Activated CD4-positive, alpha-beta T cell treated with anti-CD3 and anti-CD28 coated beads, Interleukin-2, Interleukin-6, amounts not matched to agents 100 ng/mL and 50 ng/mL, durations not matched to agents 16 hours and 8 hours (primary cell): ENCODE measurements at places on chromosomes 11 and 22.
A peak's percentile ranks its signal among the peaks of the same experiment; 100 is the strongest.

GRCh38 chr11:111602865-111603610 lies 789 bp downstream of the SIK2 start:
- DNase-seq = peak; percentile 16

DNA sequence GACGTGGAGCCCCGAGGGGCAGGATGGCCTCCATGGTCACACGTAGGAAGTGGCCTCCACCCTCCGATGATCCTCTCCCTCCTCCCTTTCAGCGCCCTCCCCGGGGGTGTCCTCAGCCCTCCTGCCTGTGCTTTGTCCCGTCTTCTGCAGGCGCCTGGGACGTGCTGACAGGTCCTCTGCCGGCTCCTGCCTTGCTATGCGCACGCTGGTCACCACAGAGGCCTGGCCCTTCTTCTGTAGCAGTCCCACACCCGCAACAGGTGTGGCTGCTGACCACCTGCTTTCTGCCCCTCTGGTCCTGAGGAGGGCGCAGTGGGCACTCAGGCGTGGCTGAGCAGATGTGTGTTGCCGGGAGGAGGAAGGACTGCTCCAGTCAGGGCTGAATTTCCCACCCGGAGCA lies 27.7 kb upstream of the PPP6R3 start:
- no peak for DNase-seq

DNA sequence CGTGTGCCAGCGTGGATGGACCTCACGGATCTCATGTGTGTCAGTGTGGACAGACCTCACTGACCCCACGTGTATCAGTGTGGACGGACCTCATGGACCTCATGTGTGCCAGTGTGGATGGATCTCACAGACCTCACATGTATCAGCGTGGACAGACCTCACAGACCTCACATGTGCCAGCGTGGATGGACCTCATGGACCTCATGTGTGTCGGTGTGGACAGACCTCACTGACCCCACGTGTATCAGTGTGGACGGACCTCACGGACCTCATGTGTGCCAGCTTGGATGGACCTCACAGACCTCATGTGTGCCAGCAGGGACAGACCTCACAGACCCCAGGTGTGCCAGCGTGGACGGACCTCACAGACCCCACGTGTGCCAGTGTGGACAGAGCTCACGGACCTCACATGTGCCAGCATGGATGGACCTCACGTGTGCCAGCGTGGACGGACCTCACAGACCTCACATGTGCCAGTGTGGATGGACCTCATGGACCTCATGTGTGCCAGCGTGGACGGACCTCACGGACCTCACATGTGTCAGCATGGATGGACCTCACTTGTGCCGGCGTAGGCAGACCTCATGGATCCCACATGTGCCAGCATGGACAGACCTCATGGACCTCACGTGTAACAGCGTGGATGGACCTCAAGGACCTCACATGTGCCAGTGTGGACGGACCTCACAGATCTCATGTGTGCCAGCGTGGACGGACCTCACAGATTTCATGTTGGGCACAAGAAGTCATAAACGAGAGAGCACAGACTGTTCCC lies 18.2 kb downstream of the TTLL8 start:
- no peak for DNase-seq

- no peak for DNase-seq
These were observed 2.0 kb upstream of the BSX start for GRCh38 chr11:122983438-122984185.

DNA sequence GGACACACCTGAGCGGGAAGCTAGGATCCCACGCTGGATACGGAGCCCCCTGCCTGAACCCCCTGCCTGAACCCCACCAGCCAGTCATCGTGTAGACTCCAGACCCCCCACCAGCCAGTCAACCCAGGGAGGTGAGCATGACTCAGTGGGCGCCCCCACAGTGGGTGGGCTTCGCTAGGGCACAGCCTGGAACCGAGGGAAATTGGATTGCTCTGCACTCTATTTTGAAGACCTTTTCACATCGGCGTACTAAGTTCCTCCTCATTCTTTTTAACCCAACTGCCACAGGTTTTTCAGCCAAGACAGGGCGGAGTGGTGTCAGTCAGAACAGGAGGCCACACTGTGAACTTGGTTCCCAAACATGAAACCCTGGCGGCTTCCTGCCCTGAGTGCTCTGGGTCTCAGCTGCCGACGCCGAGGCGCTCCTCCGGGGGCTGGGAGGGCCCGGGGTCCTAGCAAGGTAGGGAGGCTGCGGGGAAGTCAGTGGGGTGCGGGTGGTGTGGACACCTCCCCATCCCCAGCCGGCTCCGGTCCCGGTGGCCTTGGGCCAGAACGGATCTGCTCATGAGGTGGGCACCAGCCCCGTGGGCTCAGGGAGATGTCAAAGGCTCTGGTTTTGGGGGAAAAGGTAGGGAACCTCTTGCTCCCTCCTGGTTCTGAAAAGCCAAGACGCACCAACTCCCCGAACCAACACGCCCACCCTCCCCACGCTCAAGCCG lies 57.0 kb downstream of the BRD1 start:
- DNase-seq = peak; percentile 25

DNA sequence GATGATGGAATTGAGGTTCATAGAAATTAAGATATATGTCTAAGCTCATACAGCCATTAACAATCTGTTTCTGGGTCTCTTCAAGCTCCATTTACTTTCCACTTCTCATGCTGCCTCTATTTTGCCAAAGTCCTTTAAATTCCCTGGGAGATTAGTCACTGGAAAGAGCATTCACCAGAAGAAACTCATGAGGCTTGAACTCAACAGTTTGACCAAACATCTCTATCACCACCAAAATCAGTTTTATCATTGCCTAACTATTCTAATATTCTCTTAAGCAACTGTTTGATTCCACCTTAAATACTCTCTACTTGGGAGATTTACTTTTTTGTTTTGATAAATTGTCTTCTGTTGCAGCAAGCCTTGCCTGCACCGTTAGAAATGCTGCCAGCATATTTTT lies 881.3 kb downstream of the KCNA4 start:
- DNase-seq = no peak

DNA sequence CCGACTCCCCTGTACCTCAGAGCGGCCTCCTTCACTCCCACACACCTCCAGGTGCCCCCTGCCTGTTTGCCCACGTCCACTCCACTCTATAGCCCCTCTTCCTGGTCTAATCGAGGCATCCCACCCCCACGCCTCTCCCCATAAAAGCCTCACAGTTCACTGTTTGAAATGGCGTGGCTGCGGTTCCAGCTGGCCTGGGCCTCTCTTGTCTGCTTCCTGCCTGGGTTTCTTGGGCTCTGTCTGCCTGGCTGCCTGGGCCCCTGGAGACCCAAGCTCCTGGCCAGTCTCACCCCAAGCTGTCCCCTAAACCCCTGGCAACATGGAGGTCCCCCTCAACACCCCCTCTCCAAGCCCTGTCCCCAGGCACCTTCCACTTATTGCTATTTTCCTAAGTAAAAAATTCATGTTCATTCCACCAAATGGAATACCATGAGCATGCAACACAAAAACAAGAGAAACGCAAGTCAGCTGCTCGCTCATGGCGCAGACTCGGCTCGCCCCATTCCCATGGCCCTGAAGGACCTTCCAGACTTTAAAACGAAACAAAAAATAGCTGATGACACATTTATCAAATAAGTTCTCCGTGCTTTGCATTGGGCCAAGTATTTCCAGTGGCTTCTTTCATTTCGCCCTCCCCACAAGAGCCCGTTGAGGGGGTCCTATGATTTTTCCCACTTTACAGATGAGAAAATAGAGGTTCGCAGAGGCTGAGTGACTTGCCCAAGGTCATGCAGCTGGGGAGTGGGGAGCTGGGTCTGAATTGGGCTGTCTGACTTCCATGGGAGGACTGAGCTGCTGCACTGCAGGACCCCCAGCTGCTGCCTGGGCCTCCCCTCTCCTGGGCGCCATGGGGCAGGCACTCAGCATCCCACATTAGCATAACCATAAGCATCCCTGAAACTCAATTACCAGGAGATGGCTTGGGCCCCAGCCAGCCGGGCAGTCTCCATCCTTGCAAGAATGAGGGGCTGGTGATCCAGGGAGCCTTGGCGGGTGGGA lies 11.7 kb upstream of the FLRT1 start:
- no peak for DNase-seq

- no peak for DNase-seq
These were observed 274.6 kb downstream of the BUD13 start for GRCh38 chr11:116498161-116498560.

GRCh38 chr11:131880976-131881375 lies 510.6 kb downstream of the NTM start:
- DNase-seq = no peak

GRCh38 chr22:45855961-45856360 lies 121.0 kb downstream of the WNT7B start:
- DNase-seq = no peak

DNA sequence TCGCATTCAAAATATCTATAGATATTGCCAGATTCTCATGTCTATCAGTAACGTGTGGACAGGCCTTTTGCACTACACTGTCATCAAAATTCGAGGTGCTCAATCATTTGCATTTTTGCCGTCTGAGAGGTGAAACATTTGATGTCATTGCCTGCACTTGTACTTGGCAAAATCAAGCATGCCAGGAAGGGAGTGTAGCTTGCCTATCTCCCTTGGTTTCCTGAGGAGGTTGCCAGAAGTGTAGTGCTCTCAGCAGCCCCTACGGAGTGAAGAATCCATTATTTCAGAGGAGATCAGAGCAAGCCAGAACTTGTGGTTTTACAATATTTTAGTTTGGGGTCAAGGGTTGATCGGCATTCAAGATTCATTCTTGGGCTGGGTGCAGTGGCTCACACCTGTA lies 30.2 kb upstream of the APOL5 start:
- DNase-seq = no peak

DNA sequence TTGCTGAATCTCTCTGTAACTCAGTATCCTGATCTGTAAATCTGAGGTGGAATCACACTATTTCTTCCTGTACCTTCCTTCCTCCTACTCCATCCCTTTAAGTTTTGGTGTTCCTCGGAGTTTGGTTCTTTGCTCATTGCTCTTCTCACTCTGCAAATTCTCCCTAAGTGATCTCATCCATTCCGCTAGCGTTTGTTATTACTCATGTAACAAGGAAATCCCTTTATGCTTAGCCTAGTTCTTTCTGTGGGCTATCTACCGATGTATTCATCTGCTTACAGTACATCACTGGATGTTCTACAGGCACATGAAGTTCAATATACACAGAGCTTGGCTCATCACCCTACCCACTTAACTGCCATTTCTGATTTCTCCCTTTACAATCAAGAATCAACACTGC lies 1.6 kb upstream of the CEP295 start:
- DNase-seq = no peak

GRCh38 chr11:2151500-2152257 lies 9.3 kb downstream of the INS start:
- peak; percentile 77 for DNase-seq

GRCh38 chr22:24247011-24247507 lies 2.2 kb upstream of the GGT5 start:
- DNase-seq = no peak

GRCh38 chr11:122103726-122104125 lies 12.3 kb downstream of the BLID start:
- DNase-seq = no peak

DNA sequence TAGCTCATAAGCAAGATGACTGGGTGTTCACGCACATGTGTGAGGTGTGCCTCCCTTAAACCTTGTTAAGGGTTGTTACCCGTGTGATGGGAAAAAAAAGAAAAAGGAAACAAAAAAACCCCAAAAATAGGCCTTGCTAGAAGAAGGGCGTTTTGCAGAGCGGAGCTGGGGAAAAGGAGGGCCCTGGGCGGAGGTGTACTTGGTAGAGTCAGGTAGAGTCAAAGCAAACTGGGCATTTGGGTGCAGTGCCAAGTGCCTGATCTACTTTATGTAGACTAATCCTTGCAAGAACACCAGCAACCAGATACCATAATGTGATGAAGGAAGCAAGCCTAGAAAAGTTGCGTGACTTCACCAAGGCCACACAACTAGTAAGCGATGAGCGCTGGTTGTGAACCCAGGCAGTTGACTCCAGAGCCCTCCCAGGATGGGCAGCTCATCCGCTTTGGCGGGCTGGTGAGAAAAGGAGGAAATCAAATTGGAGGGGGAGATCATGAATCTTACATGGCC lies 1.2 kb upstream of the TIRAP start:
- DNase-seq = no peak

GRCh38 chr22:32660292-32660691 lies 141.2 kb upstream of the TIMP3 start:
- DNase-seq = peak; percentile 54

- DNase-seq = no peak
These were observed 6.8 kb downstream of the OMP start for GRCh38 chr11:77109236-77110019.

DNA sequence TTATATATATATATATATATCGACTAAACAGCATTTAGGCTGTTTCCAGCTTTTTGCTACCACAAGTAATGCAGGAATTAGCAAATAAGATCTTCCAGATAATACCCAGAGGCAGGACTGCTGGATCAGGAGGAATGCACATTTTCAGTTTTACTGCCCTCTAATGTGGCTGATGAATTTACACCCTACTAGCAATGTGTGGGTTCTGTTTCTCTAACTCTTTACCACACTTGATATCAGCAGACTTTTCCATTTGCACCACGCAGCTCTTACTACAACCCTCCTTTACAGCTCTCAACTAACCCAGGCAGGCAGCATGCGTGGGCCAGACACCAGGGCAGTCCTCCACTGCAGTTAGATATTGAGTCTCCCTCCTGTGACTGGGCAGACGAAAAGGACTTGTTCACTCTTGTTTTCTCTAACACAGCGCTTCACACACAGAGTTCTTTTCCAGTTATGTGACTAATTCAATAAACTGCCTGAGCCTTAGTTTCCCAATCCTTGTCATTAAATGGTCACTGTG lies 67.7 kb downstream of the IGLL5 start:
- DNase-seq = no peak

DNA sequence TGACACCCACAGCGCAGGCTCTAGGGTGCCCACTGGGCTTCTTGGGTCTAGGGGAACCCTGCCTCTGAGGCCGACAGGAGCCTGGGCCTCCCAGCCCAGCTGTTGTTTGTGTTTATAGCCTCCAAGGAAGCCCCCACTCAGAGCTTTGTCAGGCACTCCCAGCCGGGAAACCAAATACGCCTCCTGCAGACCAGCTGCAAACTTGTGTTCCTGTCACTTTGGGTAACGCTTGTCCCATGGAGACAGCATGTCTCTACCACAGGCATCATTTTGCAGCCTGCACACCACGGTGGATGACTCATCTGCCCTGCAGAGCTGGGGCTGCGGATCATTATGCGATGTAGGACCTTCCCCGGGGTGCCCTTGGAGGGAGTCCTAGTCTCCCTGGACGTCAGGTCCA lies 40.6 kb upstream of the CRYBB3 start:
- no peak for DNase-seq

GRCh38 chr11:101487775-101488174 lies 96.0 kb downstream of the TRPC6 start:
- DNase-seq = no peak

GRCh38 chr11:78226684-78227680 lies 38.3 kb downstream of the USP35 start:
- DNase-seq = peak; percentile 26

- no peak for DNase-seq
These were observed 705.4 kb upstream of the TENM4 start for GRCh38 chr11:80146232-80146631.
